ENCODE measurements at places on chromosomes 13 and 19.

DNA sequence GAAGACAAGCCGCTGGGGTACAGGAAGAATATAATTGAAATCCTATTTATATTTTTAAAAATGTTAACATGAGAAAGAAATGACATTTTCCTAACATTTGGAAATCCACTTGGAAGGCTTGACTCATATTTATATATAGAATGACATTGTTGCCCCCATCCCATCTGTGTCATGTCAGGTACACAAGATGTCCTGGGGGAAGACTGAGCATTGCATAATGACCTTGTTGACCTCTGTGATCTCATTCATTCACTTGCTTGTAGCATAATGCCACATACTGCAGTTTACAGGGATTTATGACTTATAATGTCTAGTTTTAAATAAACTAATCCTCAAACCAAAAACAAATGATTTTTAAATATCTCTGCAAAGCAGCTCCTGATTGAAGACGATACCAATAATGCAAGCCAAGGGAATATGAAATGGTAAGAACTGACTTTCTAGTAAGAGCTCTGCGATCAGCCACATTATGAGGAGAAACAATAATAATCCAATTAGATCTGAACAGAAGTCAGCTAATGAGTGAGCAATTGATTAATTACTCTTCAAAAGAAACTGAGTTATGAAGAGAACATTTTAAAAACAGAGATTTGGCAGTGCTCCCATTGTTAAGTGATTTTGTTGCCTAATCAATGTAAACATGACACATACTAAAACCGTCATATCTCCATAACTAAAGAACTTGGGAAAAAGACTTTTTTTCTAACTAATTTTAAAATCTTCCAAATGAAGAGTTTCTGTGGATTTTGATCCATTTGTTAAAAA, 21.2 kb upstream of the VWA8 start:
- DNase-seq, result no peak

DNA sequence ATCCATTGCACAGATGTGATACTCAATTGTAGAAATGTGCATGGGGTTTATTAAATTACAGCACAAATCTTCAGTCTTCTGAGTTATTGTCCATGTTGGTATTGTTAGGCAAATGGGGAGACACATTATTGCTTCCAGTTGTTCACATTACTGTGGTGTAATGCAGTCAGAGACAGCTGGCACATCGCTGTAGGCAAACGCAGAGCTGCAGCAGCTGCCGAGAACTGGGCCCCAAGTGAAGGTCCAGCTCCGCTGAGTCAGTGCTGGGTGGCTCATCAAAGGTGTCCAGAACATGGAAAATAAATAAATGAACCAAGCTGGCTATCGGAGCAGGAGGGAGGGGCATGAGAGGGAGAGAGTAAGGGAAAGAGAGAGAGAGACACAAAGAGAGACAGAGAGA, 299.1 kb upstream of the OBI1 start:
- DNase-seq, result no peak

DNA sequence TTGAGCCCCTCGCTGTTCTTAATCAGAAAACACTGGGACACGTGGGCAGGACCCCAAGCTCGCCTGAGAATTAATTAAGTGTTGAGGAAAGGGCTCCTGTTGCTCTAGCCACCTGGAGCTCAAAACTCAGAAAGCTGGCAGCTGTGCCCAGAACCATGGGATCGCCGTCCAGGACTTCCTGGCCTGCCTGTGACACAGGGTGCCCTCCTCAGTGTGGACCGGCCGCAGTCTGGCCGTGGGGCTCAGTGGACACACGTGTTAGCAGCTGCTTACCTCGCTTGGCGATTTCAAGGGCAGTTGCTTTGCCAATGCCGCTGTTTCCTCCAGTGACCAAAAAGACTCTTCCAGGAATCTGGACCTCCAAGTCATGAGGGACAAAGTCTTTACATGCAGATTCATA, 4.7 kb downstream of the DHRS12 start:
- DNase-seq, result no peak

GRCh38 chr13:111901267-111901915, 165.6 kb upstream of the SOX1 start:
- DNase-seq, result no peak

All from activated T-cell treated with anti-CD3 and anti-CD28 coated beads for 24 hours (primary cell).